Stimulated activated CD4-positive, alpha-beta T cell treated with anti-CD3 and anti-CD28 coated beads, Interleukin-15, amount 100 ng/mL, for 1 hour (primary cell): ENCODE measurements at places on chromosomes 11 and 22.

DNA sequence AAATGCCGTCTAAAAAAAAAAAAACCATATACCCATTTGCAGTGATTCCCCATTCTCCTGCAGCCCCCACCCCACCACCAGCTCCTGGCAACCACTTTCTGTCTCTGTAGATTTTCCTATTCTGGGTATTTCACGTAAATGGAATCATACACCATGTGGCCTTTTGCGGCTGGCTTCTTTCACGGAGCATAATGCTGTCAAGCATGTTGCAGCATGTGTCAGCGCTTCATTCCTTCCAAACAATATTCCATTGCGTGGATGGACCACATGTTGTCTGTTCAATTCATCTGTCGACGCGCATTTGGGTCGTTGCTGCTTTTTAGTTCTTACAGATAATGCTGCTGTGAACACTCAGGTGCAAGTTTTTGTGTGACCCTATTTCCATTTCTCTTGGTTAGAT is 14.8 kb upstream of the EMID1 start:
- DNase-seq = no peak

GRCh38 chr11:15976433-15977045 is 379.8 kb downstream of the SOX6 start:
- no peak for DNase-seq

DNA sequence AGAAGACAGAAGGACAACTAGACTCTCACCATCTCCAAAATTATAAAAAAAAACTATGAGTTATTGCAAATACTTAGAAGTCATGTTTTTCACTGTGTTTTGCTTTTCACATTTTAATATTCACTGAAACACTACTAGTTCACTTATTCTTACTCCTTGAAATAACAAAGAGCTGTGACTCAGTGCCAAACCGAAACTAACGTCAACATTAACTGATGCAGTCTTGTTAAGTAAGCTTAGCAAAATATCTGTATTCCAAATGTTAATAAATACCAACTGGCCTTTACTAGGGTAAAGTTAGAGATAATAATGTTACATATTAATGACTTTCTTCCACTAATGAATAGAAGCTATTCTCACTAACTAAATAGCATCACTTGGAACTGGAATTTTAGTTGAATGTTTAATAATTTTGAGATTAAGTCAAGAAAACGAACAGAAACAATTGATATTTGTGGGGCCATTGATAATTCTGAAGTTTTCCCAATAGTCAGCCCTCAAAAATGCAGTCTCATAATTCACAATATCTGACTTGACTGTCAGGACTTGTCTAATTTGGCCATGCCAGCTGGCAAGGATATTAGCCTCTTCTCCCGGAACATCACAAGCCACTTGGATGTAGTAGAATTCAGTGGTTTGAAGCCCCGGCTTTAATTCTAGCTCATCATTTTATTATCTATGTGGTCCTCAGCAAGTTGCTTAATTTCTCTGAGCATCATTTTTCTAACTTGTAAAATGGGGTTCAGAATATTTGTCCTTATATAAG is 230.1 kb upstream of the DDI1 start:
- no peak for DNase-seq

DNA sequence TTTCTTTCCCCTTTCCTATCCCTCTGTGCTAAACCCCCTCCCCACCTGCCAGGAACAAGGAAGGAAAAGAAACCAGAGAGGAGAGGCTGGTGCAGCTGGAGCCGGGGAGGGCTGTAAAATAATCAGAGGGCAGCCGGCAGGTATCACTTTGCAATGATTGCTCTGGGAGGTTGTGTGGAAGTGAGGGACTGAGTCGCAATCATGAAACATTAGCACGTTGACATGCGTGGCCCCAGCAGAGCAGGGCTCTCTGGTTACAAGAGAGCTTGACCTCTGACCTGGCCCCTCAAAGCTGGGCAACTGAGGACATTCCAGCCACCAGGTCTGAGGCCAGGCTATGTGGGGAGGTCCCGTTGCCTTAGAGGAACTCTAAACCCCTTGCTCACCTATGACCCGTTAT is 170.8 kb upstream of the BDNF start:
- no peak for DNase-seq

DNA sequence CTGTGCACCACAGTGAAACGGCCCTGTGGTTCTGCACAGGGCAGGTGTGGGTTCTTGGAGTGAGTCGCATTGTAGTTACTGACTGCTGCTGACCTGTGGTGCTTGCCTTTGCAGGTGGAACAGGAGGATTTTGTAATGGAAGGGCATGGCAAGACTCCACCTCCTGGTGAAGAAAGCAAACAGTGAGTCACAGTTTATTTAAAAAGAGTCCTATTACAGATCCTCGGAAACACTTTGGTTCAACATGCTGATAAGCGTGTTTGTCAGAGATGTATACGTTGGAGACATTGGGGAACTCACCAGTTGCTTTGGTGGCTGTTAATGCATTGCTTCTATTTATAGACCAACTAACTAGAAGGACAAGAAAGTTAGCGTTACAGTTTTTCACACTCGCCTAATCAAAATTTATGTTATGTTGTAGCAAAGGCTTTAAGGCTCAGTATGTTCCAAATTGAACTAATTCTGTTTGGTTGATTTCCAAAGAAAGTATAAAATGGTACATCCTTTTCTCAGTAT is 21.7 kb upstream of the TNRC6B start:
- no peak for DNase-seq

- DNase-seq = no peak
Observed at GRCh38 chr22:19767427-19768341, 7.1 kb downstream of the TBX1 start.

DNA sequence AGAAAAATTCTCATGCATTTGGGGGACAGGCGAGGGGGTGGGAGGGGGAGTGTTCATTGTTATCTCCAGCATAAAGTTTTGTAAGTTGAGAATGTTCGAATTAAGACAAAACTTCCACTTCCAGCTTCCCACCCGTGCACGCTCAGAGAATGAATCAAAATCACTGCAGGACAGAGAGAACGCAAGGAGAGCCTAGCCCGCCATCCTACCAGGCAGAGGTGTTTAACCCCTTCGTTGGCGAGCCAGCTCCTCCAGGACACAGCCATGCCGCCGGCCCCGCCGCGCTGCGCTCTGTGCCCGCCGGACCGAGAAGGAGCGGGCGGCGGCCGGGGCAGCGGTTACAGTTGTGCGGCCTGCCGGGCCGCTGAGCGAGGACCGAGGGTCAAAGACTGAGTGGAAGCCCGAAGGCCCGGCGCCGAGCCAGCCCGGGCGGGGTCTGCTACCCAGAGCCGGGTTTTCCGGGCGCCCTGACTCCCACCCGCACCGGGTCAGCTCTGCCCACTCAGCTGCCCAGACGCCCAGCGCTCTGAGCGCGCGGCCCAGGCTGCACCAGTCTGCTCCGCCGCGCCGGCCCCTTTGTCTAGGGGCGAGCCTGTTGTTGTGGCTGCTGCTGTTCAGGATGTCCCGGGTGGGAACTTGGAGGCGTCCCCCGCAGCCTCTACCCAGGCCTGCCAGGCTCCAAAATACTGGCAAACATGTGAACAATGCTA is at the start of gene NOX4:
NOX4 (minus strand) TSS at position 395 of the 710 bp plus-strand sequence; CDS start at position 266, 129 bp downstream.
- DNase-seq = no peak

GRCh38 chr22:30943368-30943767 is 25.2 kb downstream of the MORC2 start:
- DNase-seq = no peak

DNA sequence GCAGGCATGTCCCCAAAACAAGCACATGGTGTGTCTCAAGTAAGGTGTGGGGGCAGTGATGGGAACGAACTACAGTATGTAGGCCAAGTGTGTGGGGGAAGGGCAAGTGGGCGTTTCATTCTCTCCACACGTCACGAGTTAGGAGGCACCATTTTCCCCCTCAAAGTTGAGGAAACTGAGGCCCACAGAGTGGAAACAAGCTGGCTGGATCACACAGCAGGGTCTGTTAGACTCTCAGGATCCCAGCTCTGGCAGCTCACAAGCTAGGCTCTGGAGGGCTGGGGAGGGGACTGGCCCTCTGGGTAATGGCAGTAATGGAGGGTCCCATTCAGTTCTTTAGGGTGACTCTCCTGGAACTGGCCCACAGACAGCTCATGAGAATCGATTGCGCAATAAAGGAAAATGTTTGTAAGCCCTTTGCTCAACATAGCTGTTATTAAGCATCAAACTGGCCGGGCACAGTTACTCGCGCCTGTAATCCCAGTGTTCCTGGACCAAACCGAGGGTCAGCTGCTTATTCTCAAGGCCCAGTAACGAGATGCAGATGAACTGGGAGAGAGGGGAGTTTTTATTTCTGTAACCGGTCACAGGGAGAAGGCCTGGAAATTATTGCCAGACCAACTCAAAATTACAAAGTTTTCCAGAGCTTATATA is 24.1 kb upstream of the TUB start:
- DNase-seq = no peak

DNA sequence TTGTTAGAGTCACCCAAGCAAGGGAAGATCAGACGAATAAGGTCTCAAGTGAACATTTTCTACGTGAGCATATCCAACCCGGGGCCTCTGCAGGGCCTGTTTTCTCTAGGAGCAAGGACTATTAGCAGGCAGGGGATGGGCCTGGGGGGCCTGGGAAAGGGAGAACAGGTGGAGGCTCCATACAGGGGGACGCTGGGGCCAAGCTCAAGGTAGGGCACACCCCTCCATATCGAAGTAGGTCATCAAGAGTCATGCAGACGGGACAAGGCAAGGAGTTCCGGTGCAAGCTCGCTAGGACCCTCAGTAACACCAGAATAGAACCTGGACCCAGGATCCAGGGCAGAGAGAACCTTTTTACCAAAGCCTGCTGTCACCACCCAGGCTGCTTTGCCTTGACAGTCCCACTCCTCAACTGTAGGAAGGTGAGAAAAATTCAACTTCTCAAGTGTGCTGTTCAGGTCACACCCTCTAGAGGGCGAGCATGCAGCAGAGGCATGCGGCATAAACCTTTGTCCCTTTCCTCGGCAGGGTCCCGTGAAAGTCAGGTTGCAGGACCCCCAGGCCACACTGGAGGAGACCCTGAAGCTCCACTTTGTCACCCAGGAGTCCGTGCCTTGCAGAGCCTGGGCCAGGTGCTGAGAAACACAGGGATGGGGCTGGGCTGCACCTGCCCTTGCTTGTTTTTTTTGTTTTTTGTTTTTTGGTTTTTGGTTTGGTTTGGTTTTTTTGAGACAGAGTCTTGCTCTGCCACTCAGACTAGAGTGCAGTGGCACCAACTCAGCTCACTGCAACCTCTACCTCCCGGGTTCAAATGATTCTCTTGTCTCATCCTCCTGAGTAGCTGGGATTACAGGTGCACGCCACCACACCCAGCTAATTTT is 8.6 kb upstream of the APOBEC3B start:
- no peak for DNase-seq

DNA sequence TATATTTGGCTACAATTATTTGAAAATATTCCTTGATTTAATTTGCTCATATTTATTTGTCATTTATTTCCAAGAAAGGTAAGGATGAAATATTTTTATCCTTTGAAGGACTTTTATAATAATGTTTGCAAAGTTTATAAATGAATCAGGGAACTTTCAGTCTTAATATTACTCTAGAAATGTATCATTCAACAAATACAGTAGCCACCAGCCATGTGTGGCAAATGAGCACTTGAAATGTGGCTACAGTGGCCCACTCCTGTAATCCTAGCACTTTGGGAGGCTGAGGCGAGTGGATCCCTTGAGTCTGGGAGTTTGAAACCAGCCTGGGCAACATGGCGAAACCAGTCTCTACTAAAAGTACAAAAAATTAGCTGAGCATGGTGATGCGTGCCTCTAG is 20.3 kb upstream of the PHF21A start:
- no peak for DNase-seq

- no peak for DNase-seq
Observed at GRCh38 chr22:28810821-28811491, 10.6 kb upstream of the XBP1 start.

DNA sequence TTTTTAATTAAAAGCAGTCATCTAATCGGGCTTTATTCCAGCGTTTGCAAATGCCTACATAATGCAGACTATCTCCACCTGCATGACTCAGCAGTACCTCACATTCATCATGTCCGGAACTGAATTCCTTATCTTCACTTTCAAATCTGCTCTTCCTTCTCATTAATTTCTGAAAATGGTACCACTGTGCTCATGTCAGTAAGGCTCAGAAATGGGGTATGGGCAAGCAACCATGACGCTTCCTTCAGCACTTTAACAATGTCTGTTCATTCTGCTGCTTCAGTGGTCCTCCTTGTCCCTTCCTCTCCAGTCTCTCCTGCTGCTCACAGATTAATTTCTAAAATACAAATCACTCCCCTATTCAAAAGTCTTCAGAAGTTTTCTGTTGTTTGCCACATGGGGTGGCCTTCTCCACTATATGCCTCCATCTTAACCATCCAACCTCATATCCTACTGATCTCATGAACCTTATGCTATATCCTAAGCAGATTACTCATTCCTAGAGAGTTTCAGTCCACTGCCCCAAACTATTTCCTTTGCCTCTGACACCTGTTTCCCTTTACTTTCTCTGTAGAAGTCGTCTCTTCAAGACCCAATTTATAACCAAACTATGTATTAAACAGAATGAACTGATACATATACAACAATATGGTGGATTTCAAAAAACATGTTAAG is 7.0 kb downstream of the GTF2H1 start:
- no peak for DNase-seq

DNA sequence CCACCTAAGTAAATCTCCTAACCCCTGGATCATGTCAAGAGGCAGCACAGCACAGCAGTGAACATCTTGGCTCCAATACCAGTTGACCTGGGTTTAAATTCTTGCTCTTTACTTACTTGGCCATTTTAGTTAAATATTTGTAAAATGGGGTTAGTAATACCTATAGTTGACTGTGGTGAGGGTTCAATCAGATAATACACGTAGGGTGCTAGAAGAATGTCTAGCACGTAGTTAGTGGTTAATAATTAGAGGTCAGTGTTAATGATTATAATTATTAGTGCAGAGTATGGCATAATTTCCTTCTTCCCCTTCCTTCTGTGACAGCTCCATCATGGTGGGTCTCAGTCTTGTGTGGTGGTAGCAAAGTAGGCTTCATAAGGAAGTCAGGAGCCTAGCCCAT is 520.8 kb downstream of the INSC start:
- DNase-seq = no peak

GRCh38 chr22:25351631-25352293 is 132.3 kb downstream of the CRYBB2 start:
- DNase-seq = no peak

- no peak for DNase-seq
Observed at GRCh38 chr11:57279116-57279515, 42.1 kb upstream of the APLNR start.

DNA sequence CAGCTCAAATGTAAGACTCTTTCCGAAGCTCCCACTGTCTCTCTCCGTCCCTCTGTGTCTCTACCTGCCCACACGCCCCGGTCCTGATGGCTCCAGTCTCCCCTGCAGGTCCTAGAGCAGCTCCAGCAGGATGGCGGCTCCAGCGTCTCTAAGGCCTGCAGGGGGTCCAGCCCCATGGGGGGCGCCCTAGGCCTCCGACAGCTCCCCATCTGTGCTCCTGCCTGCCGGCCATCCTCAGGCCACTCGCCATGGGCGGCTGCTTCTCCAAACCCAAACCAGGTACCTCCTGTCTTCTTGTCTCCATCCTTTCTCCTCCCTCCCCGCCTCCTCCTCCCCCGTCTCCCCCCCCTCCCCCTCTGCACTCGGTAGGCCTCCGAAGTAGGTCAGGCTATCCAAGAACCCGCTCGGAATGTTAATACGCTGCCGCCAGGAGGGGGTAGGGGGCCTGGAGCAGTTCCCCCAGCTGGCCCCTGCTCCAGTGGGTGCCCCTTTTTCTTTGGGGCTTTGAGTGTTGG is 699 bp downstream of the AIFM3 start:
- no peak for DNase-seq
